Tongue (tissue), 3 donors: ENCODE measurements at places on chromosomes 1 and 21. TPM values are rescaled to one million over a fixed set of nuclear protein-coding genes. Genes with fewer than 3 reads are reported as not detected.

HES3 gene
- not detected for total RNA-seq

DNA sequence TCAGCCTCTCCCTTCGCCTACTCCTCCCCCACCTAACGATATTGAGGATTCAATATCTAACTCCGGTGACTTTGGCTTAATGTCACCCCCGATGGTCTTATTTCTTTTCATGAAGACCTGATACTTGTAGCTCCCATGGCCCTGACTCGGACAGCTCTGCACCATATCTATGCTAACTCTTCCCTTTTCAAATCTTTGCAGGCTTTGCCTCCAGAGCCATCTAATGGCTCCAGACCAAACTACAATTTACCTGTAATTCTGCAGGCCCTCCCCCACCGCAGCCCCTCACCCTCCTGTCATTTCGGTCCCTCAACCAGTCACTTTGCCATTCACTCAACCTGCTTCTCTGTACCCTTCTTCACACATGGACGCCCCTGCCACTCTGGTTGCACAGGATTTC lies 7.9 kb upstream of the GSTM5 start:
- no peak for DNase-seq

DNA sequence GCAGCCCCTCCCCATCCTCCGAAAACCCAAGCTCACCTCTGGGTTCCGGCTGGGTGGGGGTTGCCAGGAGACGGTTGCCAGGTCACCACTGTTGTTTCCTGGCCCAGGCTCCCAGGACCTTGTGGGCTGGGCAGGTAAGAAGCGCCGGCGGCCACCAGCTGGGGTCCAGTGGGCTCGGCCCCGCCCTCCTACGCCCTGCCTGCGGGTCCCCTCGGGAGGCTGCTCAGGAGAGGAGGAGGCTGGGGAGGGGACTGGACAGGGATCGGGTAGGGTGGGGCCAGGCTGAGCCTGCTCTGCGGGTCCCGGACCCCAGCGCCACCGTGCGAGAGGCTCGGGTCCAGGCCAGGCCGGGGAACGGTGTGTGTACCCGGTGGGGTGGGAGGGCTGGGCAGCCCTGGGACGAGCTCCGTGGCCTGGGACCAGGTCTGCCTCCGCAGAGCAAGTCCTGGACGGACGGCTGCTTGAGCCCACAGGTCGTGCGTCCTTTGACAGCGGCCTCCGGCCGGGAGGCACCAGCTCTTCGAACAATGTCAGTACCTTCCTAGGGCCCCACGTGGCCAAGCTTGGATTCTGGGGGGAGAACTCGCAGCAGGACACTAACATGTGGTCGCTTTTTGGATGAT lies at the start of gene TTLL10:
Gene TTLL10, plus strand, starts transcription at position 88 of the 623 bp plus-strand sequence. CDS start 5,336 bp downstream, outside the sequence.
- DNase-seq, result peak; percentile 19

GRIK3 gene
- total RNA-seq, result 3.2 TPM

GRCh38 chr1:47184090-47184821 lies 5.6 kb downstream of the PDZK1IP1 start:
- DNase-seq, result no peak

DNA sequence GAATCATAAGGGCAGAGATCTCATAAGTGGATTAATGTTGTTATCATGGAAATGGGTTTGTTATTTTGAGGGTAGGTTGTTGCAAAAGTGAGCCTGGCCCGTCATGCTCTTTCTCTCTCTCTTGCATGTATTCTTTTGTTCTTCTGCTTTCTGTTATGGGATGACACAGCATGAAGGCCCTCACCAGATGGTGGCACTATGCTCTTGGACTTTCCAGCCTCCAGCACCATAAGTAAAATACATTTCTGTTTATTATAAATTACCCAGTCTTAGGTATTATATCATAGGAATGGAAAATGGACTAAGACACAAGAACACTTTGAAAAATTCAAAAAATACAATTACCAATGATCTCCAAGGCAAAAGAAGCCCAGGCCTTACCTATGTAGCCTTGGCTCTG lies 676.1 kb downstream of the PTPRU start:
- peak; percentile 23 for DNase-seq

CSMD2 gene
- 2.1 TPM for total RNA-seq

CHAF1B gene
- total RNA-seq, result 2.4 TPM

- no peak for DNase-seq
These were observed 478.3 kb downstream of the COL11A1 start for GRCh38 chr1:102630041-102630440.

- DNase-seq, result peak; percentile 61
These were observed 103.8 kb downstream of the TOMM20 start for GRCh38 chr1:235024711-235025421.

GRCh38 chr1:14242123-14242522 lies 356.4 kb upstream of the KAZN start:
- no peak for DNase-seq

- DNase-seq, result peak; percentile 41
These were observed 1.5 kb downstream of the ITSN1 start for GRCh38 chr21:33643658-33644311.

TMEM240 gene
- 2.4 TPM for total RNA-seq

GRCh38 chr1:219945795-219946194 lies 17.4 kb upstream of the SLC30A10 start:
- DNase-seq, result no peak

DNA sequence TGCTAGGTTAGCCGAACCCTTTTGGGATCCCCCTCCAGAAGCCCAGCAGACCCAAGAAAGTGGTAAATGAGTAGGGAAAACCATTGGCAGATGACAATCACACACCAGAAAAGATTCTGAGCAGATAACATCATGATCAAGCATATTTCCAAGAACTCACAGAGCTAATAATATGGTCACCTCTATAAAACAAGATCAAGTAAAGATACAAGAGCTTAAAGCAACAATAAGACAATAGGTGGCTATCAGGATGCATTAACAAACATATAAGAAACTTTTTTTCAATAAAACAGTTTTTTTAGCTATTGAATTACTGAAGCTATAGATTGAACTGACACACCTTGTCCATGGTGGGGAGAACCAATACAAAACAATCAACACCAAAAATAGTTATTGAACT lies 29.0 kb downstream of the UBASH3A start:
- DNase-seq, result no peak

- DNase-seq, result no peak
These were observed 8.5 kb upstream of the AKNAD1 start for GRCh38 chr1:108865316-108865910.

GRCh38 chr1:244271691-244272308 lies 179.9 kb downstream of the ADSS2 start:
- DNase-seq, result no peak

DNA sequence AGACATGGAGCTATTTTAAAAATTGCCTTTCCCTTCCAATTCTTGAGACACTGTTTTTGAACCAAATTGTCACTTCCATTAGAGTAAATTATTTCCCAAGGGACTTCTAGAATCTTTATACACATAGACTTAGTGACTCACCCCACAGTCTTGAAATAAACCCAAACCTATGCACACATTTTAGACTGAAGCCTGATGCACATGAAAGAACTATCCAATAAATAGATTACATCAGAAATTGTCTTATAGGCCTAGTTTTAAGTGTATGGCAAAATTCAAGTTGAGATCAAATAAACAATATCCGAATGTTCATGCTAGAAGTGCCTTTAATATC lies 32.2 kb upstream of the ZNF326 start:
- DNase-seq, result no peak

DNA sequence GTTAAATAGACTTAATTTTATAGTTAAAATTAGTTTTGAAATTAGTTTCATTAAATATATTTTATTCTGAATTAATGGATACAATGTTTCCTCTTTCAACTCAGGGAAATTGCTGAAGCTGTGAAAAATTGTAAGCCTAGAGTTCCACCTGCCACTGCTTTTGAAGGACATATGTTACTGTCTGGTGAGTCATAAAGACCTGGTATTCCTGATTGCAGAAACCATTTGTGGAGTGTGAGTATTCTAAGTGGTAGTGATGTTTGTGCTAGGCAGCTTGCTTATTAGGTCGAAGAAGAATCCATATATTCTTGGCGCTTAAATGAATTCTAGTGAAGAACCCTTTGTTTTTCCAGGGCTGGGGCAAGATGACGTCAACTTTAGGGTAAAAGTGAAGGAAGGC lies 34.0 kb downstream of the MTR start:
- no peak for DNase-seq

CHRNB2 gene
- 0.72 TPM for total RNA-seq

DNA sequence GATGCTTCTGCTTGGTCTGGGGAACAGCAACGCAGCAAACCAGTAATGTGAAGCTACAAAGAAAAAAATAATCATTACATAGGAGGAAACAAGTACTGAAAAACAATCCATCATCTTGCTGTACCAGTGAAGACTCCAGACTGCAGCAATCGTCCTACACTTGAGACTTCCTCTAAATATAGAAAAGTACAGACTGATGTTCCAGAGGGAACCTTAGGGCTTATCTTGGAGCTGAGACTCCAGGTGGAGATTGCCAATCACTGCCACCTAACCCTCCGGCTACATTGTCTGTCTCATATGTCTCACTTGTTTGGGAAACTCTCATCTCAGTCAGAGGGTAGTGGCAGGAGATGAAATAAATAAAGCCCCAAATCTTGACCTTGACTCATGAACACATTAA lies 9.4 kb upstream of the UHMK1 start:
- DNase-seq, result no peak

PCSK9 gene
- total RNA-seq, result 1.3 TPM

GRCh38 chr1:109213345-109213823 lies 334 bp upstream of the SARS1 start:
- DNase-seq, result no peak

- DNase-seq, result peak; percentile 30
These were observed 16.8 kb upstream of the PDIK1L start for GRCh38 chr1:26094677-26095383.

SH3D21 gene
- 5.4 TPM for total RNA-seq

GRCh38 chr1:44447051-44447810 lies 42.2 kb downstream of the RNF220 start:
- no peak for DNase-seq

EDARADD gene
- total RNA-seq, result 1.4 TPM

TMEM79 gene
- total RNA-seq, result 6.1 TPM

- DNase-seq, result no peak
These were observed 76.6 kb downstream of the LMX1A start for GRCh38 chr1:165279882-165280281.
